ENCODE measurements at places on chromosomes 6 and 20.

GRCh38 chr6:165726965-165727381 lies 63.9 kb upstream of the PDE10A start:
- DNase-seq = peak; percentile 22

DNA sequence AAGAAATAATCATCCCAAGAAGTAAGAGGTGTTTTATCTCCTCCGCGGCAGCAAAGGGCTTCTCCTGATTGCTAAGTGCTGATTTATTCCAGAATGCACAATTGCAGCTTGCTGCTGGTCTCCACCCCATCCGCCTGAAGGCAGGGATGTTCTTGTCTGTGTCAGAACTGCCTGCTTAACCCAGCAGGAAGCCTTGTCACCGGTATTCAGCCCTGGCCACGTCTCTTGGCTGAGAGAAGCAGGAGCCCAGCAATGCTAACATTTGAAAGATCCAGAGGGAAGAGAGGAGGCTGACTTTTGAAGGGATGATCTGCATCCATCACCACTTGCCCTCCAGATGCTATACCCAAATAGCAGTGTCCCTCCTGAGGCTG lies 4.2 kb downstream of the SCML4 start:
- no peak for DNase-seq

DNA sequence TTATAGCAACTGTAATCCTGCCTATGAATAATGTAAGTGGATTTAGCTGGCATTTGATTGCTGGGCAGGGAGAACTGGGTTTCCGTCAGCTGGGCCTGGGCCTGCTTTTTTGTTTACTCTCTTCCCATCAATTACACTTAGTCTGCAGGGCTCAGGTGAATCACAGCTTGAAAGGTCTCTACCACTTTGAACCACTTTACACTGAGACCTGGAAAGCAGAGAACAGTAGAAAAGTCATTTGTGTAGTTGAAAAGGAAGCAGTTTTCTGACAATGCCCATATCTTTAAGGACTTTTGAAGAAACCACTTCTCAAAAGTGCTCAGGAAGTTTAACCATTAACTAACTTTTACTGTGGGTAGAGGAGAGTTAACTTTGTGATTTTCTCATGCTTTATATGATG lies 315.4 kb upstream of the SASH1 start:
- DNase-seq = no peak

DNA sequence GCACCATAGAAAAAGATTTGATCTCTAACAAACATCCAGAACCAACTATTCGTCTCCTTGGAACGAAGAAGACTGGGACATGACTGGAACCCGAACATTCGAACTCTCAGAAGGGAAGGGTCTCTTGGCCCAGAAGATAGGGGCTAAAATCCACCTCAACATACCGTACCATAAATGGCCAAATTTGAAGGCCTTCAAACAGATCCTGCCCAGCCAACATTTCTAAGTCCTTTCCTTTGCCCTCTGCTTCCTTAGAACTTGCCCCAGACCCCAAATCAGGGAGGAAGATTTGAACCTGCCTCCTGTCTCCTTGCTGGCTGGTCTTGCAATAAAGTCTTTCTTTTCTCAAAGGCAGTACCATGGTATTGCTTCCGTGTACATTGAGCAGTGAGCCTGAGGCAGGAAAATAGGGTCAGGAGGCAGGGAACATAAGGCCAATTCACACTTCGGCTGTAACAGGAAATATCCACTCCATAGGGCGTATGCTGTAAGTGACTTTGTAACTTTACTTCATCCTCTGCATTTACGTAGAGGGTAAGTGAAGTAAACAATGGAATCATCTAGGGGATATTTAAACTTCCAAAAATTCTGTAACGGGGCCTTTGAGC lies 1.8 kb upstream of the PXDC1 start:
- peak; percentile 68 for DNase-seq

DNA sequence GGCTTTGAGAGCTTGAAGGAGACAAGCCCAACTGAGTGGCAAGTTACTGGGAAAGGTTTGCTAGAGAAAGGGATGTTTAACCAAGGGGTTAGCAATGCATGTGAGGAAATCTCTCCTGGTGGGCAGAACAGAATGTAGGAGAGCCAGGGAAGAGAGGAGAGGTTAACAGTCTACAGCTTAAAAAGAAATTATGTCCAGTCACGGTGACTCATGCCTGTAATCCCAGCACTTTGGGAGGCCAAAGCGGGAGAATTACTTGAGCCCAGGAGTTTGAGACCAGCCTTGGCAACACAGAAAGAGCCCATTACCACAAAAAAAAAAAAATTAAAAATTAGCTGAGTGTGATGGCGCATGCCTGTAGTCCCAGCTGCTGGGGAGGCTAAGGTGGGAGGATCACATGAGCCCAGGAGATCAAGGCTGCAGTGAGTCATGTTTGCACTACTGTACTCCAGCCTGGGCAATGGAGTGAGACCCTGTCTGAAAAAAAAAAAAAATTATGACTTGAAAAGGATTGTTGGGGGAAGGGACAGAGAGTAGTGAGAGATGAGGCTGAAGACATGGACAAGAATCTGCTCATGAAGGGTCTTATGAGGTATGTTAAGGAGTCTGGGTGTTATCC lies 264.9 kb downstream of the TBC1D7 start:
- no peak for DNase-seq

GRCh38 chr6:11999246-11999645 lies 12.9 kb upstream of the HIVEP1 start:
- no peak for DNase-seq

- DNase-seq = no peak
Observed at GRCh38 chr20:44183282-44183681, 3.7 kb downstream of the JPH2 start.
